ENCODE measurements at places on chromosomes 3 and 15.
A peak's percentile ranks its signal among the peaks of the same experiment; 100 is the strongest.

GRCh38 chr3:113590983-113591382 lies 58.6 kb downstream of the SIDT1 start:
- DNase-seq: no peak

DNA sequence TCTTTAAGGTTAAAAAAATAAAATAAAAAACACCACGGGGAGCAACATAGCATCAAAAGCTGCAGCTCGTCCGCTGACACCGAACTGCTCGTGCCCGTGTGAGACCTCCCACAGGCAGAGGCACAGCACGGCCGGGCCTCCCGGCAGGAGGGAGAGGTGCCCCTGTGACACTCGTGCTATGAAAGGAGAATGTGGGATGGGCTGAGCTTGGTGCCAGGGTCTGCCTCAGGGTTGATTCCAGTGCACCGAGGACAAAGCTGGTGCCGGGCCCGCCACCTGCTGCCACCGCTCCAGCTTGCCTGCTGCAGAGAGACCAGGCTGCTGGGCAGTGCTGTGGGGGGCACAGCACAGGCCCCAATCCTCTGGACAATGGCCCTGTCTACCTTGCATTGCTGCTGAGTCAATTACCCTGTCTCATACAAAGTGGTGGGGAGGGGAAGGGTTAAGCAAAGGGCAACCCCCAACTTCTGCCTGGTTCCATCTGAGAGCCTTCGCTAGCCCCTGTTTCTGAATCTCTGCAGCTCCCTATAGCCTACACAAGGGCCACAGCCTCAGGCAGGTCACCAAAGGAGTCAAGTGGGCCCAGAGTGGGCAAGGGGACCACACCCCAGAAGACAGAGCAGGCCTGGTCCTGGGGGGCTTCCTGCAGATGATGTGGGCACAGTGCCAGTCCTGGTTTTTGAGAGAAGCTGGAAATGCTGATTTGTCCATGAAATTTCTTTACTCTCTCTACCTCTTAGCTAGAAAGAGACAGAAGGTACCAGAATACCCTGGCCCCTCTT lies 74.0 kb upstream of the SNRPA1 start:
- no peak for DNase-seq

GRCh38 chr15:56243163-56244037 lies at the start of gene RFX7:
Gene RFX7 (minus strand): TSS chr15:56243879. CDS start chr15:56243285, 594 bp downstream.
- DNase-seq: peak; percentile 51

GRCh38 chr15:101684384-101684783 lies 32.2 kb upstream of the TM2D3 start:
- no peak for DNase-seq

DNA sequence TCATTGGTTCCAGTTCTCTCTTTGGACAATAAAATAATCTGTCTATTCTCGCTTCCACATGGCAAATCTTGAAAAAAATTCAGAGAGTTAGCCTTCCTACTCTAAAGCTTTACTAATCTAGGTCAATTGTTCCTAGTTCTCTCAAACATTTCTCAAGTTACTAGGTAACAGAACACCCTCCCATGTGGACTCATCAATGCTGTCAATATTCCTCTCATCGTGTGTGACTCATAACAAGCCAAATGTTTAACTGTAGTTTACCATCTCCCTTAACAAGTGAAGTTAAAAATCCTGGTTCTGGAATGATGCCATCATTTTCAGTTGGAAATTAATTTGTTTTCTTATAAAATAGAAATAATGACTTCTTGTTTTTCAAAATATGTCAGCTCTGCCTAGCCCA lies 438.6 kb downstream of the ROBO1 start:
- no peak for DNase-seq

DNA sequence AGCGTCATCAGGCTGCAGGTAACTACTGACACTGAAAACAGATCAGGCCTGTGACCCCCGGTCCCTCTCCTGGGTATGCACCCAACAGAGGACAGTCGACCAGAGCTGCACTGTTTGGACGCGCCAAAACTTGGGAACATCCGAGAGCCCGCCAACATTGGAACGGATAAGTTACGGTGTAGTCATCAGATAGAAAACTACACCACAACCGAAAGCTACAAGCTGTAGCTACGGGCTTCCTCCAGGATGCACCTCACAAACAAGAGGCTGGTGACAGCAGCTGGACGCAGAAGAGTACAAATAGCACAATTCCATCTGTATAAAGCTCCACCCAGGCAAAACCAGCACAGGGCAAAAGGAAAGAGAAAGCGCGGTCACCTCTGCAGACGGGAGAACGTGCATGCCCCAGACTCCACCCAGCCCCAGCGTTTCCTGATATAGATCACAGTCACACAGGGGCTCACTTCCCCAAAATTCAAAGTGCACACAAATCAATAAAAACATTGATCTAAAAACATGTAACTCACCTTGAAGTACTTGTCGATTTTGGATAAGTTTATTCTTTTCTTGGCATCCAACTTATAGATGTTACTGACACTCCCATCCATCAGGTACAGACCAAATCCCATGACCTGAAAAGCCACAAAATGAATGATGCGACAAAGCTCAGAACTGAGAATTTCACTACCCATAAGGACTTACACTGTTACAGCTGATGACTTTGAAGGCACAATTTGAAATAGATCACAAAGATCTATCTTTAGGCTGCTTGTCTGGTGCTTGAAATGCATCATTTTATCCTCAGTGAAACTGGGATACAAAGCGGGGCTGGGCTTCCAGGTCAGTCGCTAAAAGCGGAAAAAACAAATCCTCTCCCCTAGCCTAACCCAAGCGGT lies 43.3 kb downstream of the CYFIP1 start:
- DNase-seq: no peak

GRCh38 chr15:98746375-98747155 lies 98.2 kb downstream of the IGF1R start:
- DNase-seq: no peak

- DNase-seq: peak; percentile 86
These were observed 292.6 kb downstream of the NFKBIZ start for GRCh38 chr3:102141928-102142239.

DNA sequence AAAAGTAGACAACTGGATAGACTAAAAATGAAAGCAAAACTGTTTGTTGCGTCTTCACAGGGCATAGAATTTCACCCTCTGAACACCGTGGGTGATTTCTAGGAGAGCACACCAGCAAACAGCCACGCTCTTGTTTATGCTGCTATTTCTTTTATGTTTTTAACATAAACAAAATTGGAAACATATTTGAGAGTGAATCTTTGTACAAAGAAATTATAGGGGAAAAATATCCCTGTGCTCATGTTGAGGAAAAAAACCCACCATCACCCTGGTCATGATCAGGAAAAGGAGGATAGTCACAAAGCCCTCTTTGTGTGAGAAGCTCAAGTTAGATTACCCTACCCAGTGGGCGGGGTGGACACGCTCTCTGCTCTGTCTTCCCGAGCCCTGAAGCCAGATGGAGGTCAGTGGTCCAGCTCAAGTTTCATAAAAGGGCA lies 313.3 kb downstream of the SATB1 start:
- DNase-seq: no peak

- DNase-seq: peak; percentile 19
These were observed 41.4 kb downstream of the SACM1L start for GRCh38 chr3:45730409-45731154.

GRCh38 chr15:35115155-35115725 lies 30.1 kb upstream of the NANOGP8 start:
- no peak for DNase-seq

DNA sequence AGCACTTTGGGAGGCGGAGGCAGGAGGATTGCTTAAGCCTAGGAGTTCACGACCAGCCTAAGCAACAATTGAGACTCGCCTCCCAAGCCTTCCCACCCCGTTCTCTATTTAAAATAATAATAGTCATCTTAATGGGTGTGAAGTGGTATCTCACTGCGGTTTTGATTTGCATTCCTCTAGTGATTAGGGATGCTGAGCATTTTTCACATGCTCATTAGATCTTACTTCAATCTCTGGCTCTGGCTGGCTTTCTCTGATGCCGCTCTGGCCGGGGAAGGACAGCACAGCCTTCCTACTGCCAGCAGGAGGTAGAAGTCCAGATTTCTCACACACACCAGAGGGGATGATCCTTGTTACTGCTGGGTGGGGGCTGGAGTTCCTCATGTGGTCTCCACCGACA lies 7.4 kb upstream of the EIF4A2 start:
- DNase-seq: no peak

- no peak for DNase-seq
These were observed 1076.1 kb downstream of the AGBL1 start for GRCh38 chr15:87155771-87156170.

DNA sequence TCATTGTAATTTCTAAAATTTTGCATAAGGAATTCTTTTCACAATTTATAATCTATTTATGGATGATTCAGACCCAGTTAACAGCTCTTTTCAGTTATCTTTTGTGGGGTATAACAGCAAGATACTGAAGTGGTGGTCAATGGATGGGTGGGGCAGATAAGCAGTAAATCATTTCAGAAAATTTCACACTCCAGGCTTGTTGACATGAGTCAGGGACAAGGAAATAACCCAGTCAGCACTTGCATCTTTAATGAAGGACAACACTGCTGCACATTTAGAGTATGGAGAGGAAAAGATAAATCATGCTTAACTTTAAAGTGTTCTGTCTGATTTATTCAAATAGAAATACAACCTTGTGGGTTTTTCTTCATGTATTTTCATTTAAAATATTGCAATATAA lies 181.6 kb downstream of the ROBO1 start:
- DNase-seq: no peak

DNA sequence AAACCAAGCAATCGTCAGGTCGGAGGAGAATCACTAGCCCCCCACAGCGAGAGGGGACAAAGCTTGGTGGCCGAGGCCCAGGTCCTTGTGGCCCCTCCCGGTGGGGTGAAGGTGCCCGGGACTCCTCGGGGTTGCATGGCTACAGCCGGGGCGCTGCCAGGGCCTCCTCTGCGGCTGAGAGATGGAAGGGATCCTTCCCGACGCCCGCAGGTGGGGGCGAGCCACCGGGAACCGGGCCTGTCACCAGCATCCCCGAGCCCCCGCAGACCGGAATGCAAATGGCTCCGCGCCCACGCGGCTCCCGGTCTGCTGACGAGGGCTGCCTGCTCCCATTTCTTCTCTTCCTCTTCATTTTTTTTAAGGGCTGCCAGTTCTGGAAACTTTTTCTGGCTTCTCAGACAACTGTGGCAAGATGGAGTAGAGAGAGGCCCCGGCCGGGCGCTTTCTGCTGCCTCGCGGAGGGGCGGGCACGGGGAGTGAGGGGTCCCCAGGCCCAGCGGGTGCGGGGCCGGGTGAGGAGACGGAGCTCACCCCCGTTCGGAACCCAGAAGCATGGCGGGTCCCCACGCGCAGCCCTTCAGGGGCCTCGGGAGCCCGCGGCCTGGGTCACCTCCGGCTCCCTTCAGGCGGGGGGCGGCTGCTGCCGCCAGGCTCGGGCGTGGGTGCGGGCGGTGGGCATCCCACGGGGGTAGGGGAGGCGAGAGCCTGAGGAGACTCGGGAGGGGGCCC lies 27.5 kb downstream of the MELTF start:
- peak; percentile 51 for DNase-seq

- DNase-seq: no peak
These were observed 404.8 kb downstream of the PTPRG start for GRCh38 chr3:61966200-61966599.

GRCh38 chr15:36831125-36831903 lies 251.9 kb downstream of the CDIN1 start:
- no peak for DNase-seq

- no peak for DNase-seq
These were observed 84.6 kb upstream of the DCBLD2 start for GRCh38 chr3:98986073-98986472.

DNA sequence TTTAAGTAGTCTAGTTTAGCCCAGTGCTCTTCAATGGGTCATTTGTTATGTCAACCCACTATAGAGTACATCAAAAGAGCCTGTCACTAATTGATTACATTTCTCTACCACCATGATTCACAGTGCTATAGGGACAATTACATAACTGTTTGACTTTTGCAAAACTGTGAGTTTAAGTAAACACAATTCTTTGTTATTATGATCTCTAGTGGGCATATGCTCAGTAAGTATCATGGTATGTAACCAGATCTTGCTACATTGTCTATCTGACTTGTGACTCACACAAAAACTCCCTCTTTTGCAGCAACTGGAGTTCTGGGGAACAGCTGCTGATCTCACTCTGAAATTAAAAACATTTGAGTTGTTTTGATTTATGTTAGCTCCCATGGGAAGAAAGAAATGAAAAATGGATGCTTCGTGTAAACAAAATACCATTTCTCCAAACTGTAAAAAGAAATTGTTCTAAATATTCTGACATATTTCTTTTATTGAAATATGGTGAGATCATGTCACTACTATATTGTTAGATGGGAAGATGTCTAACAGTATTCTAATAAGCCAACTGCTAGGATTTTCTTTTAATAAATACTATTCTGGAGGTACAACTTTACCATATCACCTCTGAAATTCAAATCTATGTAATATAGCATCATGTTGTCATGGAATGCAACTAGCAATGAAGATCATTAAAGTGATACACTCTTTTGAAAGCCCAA lies 470.4 kb downstream of the ROBO1 start:
- no peak for DNase-seq

GRCh38 chr15:49495993-49496753 lies 73.1 kb downstream of the FGF7 start:
- DNase-seq: no peak

DNA sequence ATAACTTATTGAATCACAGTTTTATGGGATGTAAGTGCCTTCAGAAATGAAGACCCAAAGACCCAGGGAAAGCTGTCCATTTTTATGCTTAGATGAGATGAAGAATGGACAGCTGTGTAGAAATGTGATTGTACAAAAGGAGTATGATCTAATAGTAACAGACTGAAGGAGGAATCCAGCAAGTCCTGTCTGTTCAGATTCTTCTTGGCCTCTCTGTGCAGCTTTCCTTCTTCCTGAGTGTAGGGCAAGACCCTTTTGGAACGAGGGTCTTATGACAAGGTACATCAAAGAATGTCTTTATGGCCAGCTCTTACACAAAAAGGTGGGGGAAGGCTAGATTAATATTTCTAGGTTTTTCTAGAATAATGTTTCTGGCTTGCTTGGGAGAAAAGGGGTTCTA lies 1.4 kb upstream of the KIF23 start:
- no peak for DNase-seq

GRCh38 chr3:183338520-183338919 lies 85.5 kb downstream of the B3GNT5 start:
- DNase-seq: no peak

DNA sequence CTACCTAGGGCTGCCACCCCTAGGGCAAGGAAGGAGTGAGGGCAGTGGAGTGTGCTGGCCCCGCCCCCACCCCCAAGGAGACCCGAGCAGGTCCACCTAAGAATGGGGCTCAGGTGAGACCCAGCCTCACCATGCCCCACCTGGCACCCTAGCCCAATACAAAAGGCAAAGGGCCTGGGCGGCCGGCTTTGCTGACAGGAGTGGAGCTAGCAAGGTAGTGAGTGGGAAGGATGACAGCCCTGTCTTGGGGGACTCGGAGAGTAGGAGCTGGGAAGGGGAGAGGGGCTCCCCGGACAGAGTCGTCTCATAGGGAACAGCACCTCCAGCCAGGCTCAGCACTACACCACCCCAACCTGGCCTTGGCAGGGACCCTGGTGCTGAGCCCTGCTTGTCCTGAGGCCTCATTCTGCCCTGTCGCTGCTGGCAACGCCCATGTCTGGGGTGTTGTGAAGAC lies 12.1 kb downstream of the C15orf39 start:
- no peak for DNase-seq

GRCh38 chr3:59526999-59527398 lies 477.2 kb upstream of the CFAP20DC start:
- DNase-seq: no peak
